ENCODE measurements at places on chromosomes 7 and 10.

GRCh38 chr10:27446091-27446918 lies 57.8 kb upstream of the RAB18 start:
- DNase-seq: no peak

DNA sequence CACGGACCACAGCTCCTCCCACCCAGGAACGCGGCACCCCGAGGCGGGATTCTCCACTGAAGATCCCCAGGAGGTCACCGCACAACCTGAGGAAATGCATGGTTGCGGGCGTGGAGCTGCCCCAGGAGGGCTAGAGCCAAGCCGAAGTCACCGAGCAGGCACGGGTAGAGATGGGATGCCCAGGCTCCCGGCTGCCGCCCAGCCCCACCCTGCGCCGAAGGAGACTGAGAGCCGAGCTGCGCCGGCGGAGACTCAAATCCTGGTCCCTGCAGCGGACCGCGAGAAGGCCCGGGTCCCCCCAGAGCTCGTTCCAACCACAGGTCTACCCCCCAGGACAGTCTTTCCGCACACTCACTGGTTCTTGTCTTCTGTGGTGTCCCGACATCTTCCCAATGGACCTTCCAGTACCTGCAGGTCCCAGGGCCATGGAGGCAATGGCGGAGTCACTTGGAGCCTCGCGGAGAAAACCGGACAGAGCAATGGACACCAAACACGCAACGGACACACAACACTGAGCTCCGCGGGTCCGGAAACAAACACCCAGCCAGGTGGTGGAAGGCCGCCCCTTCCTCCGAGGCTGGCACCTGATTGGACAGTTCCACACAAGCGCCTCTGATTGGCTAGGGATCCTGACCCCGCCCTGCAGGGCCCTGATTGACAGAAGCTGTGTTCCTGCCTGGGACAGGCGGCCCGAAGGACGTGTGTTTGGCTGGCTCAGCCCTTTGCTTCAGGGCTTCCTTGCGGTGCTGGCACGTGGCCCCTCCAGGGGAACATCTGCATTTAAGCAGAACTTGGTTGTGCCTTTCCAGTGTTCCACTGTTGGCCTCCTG lies 331.9 kb upstream of the NUPR2 start:
- no peak for DNase-seq

- DNase-seq: no peak
Observed at GRCh38 chr7:121002-121785, 71.2 kb upstream of the FAM20C start.

DNA sequence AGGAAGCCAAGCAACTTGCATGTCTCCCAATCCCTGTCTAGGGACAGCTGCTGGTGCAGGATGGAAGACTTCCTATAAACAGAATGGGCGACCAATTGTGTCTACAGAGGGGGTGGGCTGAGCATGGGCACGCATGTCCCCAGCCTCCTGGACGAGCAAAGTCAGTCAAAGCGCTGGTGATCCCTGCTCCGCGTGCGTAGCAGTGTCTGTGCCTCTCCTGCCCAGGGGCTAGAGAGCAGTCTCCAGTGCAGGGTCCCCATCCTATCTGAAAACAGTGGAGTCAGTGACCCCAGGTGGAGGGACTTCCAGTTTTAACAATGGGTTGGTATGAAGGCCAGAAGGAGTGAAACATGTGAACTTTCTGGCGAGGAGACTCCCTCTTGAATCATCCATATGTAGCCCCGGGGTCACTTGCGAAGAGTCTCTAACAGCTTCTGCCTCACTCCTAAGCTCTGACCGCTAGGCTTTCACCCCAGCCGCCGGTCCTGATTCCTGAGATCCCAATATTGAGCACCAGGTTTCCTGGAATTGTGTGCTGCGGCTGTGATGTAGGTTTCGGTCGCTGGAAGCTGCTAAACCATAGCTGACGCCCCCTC lies 714 bp upstream of the CASP2 start:
- no peak for DNase-seq

GRCh38 chr10:132036887-132037675 lies 28.7 kb upstream of the JAKMIP3 start:
- DNase-seq: no peak

DNA sequence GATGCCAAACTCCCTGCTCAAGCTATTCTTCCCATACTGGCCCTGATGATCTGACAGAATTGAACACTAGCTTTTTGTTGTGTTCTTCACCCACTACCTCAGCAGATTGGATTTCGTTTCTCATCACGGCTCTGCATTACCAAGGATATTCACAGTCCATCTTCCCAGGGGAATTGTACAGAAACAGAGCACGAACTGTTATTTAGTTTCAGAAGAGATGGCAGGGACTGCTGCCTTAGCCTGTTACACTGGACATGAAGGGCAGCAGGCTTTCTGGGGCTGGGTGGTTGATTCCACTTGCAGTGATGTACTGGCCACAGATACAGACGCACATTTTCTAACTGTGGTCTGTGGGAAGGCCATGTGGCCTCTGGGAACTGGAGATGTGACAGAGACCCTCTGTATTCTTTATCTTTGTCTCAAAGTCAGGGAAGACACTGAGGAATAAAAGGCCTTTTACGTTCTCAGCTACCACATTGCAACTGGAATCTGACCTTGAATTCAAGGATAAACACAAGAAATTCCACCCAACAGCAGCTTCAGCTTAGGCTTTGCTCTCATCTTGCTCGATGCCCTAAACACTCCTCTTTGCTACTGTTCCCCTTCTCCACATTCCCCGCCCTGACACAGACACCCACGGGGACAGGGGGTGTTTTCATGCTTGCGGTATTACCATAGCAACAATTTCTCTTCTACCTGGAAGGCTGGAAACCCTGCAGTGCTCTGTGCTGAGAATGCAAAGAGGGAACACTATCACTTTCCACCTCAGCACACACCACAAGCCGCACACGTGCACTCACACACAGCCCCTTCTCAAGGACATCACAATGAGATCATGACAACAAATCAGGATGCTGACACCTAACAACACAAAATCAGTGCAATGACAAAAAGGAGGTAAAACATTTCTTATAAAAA lies 81.7 kb downstream of the RNF216 start:
- DNase-seq: no peak

GRCh38 chr10:132584081-132584480 lies 46.5 kb downstream of the INPP5A start:
- DNase-seq: no peak

DNA sequence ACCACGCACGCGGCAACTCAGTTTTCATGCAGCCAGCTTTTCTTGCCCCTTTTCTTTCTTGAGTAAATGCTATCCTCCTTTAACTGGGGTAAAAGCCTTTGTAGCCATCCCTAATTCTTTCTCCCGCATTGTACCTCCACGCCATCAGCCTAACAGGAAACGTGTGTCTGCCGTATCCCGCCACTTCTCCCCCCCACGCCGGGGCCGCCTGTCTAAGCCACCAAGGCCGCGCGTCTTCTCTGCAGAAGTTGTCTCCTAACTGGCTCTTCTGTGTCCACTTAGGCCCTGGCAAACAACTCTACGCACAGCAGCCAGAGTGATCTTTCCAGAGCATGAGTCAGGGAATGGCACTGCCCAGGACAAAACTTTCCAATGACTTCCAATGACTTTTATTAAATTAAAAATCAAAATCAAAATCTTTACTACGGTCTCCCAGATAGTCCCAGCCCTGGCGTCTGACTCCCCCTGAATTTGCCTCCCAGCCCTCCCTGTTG lies 74.6 kb downstream of the XRCC2 start:
- DNase-seq: no peak

DNA sequence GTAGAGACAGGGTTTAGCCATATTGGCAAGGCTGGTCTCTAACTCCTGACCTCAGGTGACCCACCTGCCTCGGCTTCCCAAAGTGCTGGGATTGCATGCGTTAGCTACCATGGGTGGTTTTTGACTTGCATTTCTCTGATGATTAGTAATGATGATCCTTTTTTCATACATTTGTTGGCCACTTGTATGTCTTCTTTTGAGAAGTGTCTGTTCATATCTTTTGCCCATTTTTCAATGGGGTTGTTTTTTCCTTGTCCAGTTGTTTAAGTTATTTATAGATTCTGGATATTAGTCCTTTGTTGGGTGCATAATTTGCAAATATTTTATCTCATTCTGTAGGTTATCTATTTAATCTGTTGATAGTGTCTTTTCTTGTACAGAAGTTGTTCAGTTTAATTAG lies 4.3 kb upstream of the OR13A1 start:
- no peak for DNase-seq

DNA sequence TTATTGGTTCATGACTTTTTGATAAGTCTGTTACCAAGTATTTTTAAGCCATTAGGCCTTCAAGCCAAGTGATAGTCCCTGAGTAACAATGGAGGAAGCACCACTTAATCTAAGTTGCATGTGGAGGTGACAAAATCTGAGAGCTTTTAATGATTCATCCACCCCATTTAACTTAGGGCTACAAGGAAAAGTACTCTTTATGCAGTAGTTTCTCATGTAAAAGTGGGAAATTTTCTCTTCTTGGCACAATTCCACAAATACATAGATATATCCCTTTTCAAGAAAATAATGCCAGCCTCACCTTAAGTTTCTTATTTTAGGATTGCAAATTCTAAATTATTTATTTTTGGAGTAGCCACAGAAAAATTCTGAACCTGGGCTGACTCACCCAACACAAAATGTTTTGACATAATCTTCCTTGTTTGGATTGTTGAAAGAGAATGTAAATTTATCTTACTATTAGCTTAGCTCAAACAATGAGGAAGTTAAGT lies 85.7 kb downstream of the SUGCT start:
- no peak for DNase-seq

DNA sequence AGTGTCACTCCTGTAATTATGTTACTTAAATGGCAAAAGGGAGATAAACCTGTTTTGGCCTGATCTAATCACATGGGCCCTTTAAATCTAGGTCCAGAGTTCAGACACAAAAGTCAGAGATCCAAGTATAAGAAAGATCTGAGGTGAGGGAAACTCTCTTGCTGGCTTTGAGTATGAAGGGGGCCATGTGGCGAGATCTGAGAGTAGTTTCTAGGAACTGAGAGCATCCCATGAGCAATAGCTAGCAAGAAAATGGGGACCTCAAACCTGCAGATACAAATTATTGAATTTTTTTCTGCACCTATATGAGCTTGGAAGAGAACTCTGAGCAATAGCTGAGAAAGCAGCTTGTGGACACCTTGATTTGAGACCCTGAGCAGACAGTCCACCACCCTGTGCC lies 27.6 kb downstream of the ANKRD7 start:
- DNase-seq: no peak

GRCh38 chr7:131745390-131746248 lies 189.2 kb upstream of the PODXL start:
- no peak for DNase-seq

GRCh38 chr7:121081327-121081936 lies 92.9 kb downstream of the CPED1 start:
- no peak for DNase-seq

DNA sequence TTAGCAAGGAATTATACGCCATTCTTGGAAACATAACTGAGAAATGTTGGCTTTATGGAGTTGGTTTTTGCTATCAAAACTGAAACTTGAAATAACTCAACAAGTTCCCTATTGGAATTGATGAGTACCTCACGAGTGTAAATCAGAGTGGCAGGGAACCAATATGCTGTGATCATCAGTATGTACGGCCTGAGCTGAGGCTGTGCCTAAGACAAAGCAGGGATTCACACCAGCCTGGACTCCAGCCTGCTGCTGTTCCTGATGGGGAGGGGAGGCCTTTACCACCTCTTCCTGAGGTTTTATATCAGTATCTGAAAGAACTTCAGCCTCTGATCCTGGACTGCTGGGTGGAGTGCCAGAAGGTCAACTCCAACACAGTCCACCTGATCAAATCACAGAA lies 52.7 kb downstream of the CRTAC1 start:
- no peak for DNase-seq

- no peak for DNase-seq
Observed at GRCh38 chr7:23093546-23093945, 12.0 kb upstream of the KLHL7 start.

GRCh38 chr7:131336956-131337355 lies 9.3 kb downstream of the MKLN1 start:
- DNase-seq: no peak

DNA sequence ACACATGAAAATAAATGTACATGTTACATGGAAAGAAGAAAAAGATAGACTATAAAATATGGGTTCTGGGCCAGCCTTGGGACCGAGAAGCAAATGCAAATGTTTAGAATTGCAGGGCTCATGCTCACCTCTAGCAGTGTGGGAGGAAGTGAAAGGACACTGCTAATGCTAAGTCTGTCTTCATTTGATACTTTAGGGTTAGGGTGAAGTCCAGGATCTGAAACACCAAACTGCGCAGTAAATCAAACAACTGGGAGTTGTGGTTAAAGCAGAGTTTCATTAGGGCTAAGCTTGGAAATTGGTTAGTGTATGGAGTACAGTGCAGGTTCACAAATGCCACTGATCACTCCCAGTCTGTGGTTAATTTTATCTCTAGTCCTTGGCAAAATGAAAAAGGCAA lies 73.2 kb upstream of the PDK4 start:
- DNase-seq: no peak

GRCh38 chr7:109092268-109092667 lies 522.6 kb downstream of the DNAJB9 start:
- no peak for DNase-seq

- DNase-seq: no peak
Observed at GRCh38 chr7:139829025-139829774, at the start of gene TBXAS1. TBXAS1 (plus strand) TSS chr7:139829264; CDS start chr7:139829391, 127 bp downstream.

DNA sequence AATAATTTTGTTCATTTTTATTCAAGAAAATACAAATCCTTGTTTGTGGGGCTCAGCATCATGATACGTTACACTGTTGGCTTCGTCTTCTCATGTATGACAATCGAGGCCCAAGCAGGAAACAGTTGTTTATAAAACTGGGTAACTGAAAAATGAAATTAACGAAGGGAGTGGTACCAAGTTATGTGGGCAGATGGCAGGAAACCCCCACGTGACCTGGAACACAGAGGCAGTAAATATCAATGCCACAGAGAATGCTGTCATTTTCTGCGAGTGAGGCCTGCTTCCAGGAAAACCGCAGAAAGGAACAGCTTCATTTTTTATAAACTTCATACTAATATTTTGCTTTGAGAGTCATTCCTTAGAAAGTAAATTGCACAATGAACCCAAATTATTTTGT lies 201.0 kb upstream of the ADARB2 start:
- DNase-seq: no peak

DNA sequence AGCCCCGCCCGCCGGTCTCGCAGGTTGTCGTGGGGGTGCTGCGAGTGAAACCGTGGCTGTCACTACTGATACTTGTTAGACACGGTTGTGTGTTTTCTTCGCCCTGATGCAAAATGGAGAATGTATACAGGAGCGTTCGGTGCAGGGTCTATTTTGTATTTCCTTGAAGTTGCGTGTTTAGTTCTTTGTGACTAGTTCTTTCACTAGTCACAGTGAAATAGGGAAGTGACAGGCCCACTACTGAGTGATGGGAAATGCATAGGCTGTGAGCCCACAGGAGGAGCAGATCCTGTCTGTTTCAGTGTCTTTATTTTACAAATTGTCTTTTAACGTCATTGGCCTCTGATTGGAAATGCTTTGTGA lies 675 bp downstream of the ABRAXAS2 start:
- no peak for DNase-seq

Data from NCI-H510A (cell line).